Activated CD8-positive, alpha-beta memory T cell treated with anti-CD3 and anti-CD28 coated beads, Interleukin-2, amount 50 U/mL, for 4 hours (primary cell): ENCODE measurements at places on chromosomes 7 and 10.

DNA sequence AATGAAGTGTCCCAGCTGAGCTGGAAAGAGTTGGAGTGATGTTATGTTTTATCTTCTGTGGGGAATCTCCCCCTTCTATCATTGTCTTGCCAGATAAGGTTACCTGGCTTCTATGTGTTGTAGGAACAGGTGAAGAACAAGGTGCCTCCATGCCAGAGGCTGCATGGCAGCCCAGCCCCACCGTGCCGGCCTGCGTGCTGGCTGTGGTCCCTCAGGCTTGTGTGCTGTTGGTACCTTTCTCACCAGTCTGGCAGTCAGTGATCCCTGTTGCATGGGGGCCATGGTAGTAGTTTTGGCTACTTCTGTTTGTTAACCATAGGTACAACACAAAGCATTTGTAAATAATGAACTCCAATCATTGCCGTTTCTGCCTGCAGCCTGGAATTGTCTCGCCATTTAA is 37.9 kb downstream of the CCM2 start:
- DNase-seq = no peak

DNA sequence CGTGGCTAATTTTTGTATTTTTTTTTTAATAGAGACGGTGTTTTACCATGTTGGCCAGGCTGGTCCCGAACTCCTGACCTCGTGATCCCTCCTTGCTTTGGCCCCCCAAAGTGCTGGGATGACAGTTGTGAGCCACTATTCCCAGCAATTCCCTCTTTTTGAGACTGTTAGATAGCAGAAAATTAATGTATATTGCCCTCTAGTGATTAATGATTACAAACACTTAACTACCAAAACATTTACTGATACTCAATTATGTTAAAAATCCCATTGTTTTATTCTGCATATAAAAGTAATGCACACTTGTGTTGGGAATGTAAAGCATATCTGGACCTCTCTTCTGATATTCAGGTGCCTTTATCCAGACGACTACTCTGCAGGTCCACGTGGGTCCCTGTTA is 41.2 kb upstream of the COBL start:
- DNase-seq = no peak

GRCh38 chr7:23808421-23808820 is 98.4 kb downstream of the STK31 start:
- DNase-seq = no peak

GRCh38 chr10:97788552-97789442 is 17.0 kb upstream of the SFRP5 start:
- DNase-seq = no peak

- DNase-seq = no peak
These were observed 494.3 kb downstream of the GALNT17 start for GRCh38 chr7:71626206-71626605.

DNA sequence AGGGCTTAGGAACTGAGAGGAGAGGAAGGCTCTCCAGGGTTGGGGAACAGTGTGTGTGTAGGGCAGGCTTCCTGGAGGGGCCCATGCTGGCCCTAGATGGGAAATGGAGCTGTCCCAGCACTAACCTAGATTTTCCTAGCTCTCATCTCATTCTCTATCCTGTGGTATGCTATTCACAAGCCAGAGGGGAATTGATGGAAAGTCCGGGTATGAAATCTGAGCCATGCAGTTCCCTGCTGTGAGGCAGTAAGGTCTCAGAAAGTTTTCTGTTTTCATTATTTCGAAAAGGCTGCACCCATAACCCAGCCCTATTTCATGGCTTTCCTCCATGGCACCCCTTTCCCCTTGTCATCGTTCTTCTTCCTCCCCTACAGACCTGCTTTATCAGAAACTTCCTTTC is 220.3 kb downstream of the RPS24 start:
- DNase-seq = no peak

DNA sequence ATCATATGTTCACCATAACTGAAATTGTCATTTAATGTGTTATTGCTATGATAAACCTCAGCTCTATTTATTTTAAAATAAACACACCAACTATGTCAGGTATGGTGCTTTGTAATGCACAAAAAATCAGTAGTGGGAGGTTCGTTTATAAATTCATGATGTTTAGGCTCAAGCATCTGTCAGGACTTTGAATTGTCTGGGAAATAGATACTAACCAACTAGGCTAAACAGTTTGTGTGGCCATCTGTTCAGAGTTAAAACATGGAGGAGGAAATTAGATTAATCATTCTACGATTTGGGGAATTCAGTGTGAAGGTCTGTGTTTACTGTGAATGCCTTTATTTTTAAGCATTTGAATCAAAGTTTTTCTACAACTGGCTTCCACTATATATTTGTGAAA is 212.6 kb upstream of the FZD8 start:
- no peak for DNase-seq

GRCh38 chr10:76991621-76992020 is 646.0 kb downstream of the KCNMA1 start:
- DNase-seq = no peak

GRCh38 chr10:101379663-101380352 is 25.8 kb downstream of the BTRC start:
- no peak for DNase-seq

DNA sequence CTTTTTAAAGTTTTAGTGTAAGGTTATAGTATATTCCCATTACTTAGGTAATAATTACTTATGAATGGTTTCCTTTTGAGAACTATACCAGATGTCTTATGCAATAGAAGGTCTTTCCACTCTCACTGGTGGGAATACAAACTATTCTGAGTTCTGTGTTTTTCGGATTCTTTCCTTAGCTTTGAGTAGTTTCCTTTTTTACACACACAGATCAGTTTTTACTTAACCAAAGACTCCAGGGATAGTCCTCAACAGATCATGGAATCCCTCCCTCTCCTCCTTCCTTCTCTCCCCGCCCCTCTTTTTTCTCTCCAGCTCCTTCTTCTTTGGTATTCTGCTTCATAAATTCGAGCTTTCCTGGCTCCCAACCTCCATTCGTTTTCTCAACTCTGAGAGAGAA is 13.3 kb downstream of the COPG2 start:
- no peak for DNase-seq

DNA sequence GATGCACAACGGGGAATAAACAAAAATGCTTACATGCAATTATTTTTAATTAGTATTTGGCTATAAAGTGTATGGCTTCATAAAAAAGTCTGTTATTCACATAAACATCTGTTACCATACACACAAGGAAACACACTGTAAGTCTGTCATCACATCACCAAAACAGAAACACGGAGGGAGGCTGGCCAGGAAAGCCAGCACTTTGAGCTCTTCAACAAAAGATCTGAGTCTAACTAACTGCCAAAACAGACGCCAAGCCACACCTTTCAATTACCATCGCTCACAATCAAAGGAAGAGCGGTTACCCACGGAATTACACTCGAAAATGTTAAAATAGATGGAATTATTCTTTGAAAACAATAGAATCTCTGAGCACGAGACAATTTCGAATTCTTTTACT is 49.2 kb upstream of the MGMT start:
- no peak for DNase-seq

GRCh38 chr7:69700331-69700730 is 102.1 kb downstream of the AUTS2 start:
- DNase-seq = no peak

DNA sequence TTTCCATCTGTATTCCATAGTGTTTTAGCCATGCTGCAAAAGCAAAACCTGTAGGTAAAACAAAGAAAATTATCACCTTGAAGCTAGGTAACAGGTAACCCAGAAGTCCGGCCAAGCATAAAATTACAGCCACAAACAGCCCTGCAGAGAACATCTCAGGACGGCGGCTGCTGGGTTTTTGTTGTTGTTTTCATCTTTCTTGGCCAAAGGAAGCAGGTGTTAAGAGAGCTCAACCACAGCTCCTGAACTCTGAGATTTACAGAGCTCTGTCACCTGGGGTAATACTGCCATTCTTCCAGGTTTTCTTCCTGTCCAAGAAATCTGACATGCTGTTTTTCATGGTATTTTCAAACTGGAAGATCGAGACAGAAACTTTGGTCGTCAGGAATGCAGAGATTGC is 847 bp upstream of the SCIN start:
- DNase-seq = no peak

- DNase-seq = no peak
These were observed 100.4 kb downstream of the SORCS1 start for GRCh38 chr10:107064075-107064474.

DNA sequence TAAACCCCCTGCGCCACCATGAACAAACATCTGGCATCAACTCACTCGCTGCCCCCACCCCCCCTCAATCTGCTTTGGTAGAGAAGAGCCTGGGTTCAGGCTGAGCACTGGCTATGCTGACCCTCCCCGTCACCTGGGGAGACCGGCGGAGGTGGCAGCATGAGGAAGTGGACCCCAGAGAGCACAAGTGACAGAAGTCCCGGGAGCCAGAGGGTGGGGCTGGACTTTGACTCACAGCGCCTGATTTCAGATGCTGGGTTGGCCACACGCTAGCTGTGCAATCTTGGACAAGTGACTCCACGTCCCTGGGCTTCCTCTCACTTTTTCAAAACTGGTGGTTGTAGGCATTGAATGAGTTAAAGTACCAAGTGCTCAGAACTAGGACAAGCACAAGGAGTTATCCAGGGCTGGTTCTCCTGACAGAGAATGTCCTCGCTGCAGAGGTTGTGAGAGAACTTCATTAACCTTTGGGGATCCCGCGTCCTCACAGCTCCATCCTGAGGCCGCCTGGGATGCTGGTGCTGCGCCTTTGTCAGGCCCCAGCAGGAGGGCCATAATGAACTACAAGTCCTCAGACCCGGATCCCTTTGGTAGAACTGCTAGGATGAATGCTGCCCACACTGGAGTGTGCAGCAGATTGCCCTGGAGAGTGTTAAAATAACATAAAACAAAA is 48.8 kb upstream of the RASGEF1A start:
- no peak for DNase-seq

DNA sequence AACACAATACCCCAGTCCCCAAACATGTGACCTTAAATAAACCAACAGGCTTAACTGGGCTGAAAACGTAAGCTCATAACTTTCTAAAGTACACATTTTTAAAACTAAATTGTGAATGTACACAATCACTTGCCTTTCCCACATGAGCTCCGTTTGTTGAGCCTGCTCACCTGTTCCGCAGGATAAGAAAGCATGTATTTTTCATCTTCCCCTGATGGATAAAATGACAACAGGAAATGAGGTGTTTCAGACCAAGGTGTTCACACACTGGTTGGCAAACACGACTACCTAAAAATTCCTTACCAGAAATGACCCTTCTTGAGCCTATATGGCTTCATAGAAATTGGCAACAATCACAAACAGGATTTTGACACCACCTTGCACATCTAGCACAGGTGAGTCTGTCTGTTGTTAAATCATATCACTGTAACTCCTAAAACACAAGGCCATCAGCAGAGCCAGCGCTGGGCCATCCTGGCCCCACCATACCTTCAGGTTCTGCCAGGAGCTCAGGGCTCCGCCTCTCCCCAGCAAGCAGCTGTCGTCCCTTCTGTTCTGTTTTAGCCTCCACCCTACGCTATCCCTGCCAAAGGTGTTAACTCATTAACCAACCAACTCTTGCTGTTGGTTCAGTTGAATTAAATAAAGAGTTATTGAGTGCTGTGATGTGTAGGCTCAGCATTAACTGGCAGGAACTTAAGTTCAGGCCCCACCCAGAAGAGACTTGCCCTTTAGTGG is 73.6 kb upstream of the RNF32 start:
- DNase-seq = no peak

- no peak for DNase-seq
These were observed 17.2 kb upstream of the RHBDD2 start for GRCh38 chr7:75861636-75862035.

- DNase-seq = no peak
These were observed 301.8 kb downstream of the TNS3 start for GRCh38 chr7:47280114-47280513.

- no peak for DNase-seq
These were observed 14.8 kb downstream of the CPA5 start for GRCh38 chr7:130359276-130359857.

DNA sequence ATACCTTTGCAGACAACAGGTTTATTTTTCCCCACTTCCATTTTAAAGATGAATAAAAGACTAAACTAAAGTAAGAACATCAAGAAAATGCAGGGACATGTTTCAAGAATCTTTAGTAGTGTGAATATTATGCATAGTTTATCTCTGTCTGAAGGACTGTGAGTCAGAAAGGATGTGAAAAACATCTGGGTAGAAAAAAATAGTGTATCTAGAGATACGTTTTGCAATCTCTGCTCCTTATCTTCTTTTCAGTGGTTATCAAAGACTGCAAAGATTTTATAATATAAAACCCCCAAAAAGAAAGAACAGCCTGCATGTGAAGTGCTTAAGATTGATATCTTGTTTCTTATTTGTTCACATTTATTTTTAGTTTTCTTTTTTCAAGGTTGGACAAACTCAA is 101.9 kb upstream of the ARHGAP21 start:
- DNase-seq = no peak
